ENCODE measurements at places on chromosomes 2 and 18. TPM values are rescaled to one million over a fixed set of nuclear protein-coding genes. Genes with fewer than 3 reads are reported as not detected.

The DNAH6 gene
- polyA plus RNA-seq: not detected

The C2orf42 gene
- 14.4 TPM for polyA plus RNA-seq

The LRRTM1 gene
- polyA plus RNA-seq: 1.5 TPM

The EFR3B gene
- polyA plus RNA-seq: 4.0 TPM

The HS1BP3 gene
- not detected for polyA plus RNA-seq

The AGXT gene
- polyA plus RNA-seq: not detected

The DLX2 gene
- not detected for polyA plus RNA-seq

The MARCO gene
- polyA plus RNA-seq: not detected

The CXCR1 gene
- polyA plus RNA-seq: not detected

The CCL20 gene
- not detected for polyA plus RNA-seq

The ARHGEF33 gene
- 130 TPM for polyA plus RNA-seq

The ABHD1 gene
- not detected for polyA plus RNA-seq

The UCN gene
- 0.43 TPM for polyA plus RNA-seq

The GKN1 gene
- 2.8 TPM for polyA plus RNA-seq

The ADGRF3 gene
- polyA plus RNA-seq: not detected

The CDK5R2 gene
- polyA plus RNA-seq: 1.6 TPM
